ENCODE measurements at places on chromosomes 3 and 15.

- DNase-seq = no peak
These were observed 84.9 kb upstream of the ACP3 start for GRCh38 chr3:132232231-132232792.

GRCh38 chr3:129016356-129016719 is 15.2 kb downstream of the EFCC1 start:
- DNase-seq = peak; percentile 81

DNA sequence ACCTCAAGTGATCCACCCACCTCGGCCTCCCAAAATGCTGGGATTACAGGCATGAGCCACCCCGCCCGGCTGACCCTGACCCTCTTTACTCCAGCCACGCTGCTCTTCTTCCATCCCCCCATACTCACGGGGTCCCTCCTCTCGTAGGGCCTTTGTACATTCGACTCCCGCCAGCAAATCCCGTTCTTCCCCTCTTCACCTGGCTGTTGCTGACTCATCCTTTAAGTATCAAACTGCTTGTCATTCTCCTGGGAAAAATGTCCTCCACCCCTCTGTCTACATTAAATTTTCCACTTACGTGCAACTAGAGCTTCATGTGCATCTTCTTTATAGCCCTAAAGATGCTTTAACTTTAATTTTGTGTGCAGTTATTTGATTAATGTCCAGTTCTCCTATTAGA is 203.1 kb downstream of the OPA1 start:
- DNase-seq = no peak

DNA sequence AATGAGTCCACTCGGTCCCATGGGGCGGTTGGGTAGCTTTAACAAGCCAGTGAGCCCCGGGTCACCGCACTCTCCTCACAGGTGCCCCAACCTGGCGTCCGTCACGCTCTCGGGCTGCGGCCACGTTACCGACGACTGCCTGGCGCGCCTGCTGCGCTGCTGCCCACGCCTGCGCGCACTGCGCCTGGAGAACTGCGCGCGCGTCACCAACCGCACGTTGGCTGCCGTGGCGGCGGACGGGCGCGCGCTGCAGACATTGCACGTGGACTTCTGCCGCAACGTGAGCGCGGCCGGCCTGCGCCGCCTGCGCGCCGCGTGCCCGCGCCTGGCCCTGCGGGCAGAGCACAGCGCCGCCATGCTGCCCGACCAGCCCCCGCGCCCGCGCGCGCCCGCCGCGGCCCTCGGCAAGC is 3.4 kb downstream of the FBXL22 start:
- peak; percentile 90 for DNase-seq

GRCh38 chr15:74406517-74406916 is 27.2 kb downstream of the SEMA7A start:
- DNase-seq = no peak

DNA sequence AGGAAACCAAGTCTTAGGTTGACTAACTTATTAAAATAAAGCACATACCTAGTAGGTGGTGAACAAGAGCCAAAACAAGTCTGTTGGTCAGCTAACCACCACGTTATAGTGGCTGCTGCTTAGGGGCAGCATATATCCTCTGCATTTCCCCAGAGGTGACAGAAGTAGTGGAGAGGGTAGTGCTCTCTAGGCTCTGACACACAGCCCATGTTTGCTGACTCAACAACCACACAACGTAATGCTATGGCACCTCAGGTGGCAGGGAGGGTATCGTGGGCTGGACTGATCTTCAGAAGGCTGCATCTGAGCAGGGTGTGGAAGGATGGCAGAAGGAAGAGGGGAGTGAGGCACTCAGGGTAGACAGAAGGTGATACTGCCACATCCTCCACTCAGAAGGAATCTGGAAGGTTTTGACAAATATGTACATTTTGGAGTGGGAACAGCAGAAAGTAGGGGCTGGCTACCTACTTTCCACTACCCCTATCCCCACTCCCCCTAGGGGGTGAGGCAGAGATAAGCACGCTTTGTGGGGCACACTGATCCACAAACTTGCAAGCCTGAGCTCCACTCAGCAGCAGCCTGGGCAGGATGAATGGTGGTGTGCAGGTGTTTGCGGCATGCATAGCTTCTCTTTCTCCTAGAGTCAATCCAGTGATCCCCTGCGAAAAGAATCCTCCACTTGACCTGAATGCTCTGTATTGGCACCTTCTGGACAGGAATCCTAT is 178.1 kb downstream of the RORA start:
- no peak for DNase-seq

- no peak for DNase-seq
These were observed 189.4 kb downstream of the WNT5A start for GRCh38 chr3:55297706-55298105.

- no peak for DNase-seq
These were observed 201.7 kb downstream of the MEIS2 start for GRCh38 chr15:36898536-36899126.

DNA sequence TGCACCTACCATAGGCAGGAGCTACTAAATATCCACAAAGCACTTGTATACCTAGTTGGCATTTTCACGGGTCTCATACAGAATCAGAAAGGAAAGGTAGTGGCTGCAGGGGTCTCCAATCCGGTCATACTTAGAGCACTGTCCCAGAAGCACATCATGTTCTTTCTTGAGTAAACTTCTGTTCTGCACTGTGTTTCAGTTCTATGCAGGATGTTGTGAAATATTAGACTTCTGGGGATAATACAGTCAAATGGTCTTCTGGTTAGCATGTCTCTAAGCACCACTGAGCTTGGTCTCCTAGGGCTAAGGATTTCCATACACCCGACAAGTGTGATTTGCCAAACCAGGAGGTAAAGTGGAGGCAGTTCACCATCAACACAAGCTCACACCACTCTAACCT is 27.9 kb downstream of the MINDY4B start:
- DNase-seq = no peak

DNA sequence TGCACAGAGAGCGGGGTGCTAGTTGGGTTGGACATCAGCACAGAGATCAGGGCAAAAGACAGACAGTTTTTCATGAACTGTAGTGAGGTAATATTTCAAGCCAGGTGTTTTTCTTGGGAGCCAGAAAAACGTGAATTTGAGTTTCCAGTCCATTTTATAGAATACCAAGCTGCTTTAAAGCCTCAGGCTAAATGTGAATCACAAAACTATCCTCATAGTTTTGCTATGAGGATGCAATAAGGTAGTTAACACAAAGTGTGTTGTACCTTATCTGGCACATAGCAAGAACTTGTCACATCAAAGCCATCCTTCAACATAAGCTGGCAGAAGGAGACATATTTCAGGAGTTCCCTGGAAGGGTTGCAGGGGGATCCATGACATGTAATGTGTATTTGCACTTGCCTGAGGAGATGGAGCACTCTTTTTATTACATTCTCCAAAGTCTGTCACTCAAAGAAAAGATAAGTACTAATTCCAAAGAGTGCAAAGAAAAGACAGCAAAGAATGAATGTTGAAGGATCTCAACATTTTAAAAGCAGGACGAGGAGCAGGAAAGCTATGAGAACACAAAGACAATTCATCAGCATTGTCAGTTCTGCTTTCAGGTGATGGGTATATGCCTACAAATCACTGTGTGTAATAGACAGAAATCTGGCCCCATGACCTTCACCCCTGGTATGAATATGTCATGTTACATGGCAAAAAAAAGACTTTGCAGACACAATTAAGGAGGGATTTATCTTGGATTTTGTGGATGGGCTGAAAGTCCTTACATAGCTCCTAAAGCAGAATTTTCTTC is 1046.4 kb downstream of the NTRK3 start:
- DNase-seq = no peak

- no peak for DNase-seq
These were observed 348.8 kb upstream of the DCBLD2 start for GRCh38 chr3:99250272-99250671.

DNA sequence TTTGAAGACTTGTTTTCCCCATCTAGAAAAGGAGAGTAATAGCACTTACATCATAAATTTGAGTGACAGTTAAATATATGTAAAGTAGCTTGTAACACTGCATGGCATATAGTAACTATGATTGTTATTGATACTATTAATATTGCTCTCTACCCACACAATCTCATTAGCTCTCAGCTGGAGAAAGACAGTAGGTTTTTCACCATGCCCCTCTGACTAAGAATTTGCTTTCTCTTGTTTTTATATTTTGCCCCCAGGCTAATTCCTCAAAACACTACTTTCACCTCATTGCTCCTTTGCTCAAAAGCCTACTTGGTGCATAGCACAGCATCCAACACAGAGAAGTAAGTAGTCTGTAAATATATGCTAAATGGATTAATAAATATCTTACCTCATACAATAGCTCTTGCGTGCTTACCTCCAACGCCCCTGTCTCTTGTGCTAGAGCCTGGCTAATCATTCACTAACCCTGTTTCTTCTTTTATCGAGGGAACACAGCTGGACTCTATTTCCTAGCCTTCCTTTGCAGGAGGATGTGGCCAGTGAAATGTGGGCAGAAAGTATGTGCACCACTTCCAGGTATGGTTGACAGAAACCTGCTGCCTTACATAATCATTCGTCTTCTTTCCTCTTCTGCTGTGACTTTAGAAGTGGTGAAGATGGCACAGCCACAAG is 190.0 kb downstream of the PLCH1 start:
- peak; percentile 70 for DNase-seq

- DNase-seq = no peak
These were observed 25.9 kb upstream of the SPRED1 start for GRCh38 chr15:38226608-38227266.

- DNase-seq = no peak
These were observed 392.2 kb downstream of the KCNH8 start for GRCh38 chr3:19540464-19540863.

- DNase-seq = no peak
These were observed 221.7 kb upstream of the TMC3 start for GRCh38 chr15:81595752-81596151.

GRCh38 chr3:156390846-156391245 is 164.1 kb downstream of the SSR3 start:
- no peak for DNase-seq

DNA sequence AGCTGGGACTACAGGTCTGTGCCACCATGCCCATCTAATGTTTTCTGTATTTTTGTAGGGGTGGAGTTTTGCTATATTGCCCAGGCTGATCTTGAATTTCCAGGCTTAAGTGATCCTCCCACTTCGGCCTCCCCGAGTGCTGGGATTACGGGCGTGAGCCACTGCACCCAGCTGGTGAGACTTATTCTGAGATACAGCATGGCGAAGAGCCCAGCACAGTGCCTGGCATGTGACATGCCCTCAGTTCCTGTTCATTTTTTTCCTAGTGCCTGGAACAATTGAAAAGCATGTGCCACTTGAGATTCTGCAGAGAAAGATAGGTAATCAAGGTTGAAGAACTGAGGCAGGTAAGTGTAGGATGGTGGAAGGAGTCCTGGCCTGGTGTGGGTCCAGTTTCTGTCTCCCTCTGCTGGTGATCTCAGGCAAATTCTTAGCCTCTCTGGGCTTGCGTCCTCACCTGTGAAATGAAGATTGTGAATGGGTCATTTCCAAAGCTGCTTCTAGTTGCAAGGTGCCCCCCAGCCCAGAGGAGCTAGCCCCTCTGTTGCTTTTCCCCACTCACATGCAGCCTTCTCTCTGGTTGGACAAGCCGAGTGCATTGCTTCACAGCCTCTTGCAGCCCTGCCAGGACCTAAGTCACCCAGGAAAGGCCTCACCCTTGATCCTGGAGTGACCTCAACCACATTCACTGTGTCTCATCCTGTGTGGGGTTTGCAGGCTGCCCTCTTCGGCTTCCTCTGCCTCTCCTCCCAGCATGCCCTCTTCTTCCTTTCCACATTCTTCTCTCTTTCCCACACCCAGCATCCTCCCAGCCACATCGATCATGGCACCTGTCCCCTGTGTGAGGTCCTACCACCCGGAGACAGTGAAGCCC is 4.3 kb upstream of the RHCG start:
- DNase-seq = no peak

DNA sequence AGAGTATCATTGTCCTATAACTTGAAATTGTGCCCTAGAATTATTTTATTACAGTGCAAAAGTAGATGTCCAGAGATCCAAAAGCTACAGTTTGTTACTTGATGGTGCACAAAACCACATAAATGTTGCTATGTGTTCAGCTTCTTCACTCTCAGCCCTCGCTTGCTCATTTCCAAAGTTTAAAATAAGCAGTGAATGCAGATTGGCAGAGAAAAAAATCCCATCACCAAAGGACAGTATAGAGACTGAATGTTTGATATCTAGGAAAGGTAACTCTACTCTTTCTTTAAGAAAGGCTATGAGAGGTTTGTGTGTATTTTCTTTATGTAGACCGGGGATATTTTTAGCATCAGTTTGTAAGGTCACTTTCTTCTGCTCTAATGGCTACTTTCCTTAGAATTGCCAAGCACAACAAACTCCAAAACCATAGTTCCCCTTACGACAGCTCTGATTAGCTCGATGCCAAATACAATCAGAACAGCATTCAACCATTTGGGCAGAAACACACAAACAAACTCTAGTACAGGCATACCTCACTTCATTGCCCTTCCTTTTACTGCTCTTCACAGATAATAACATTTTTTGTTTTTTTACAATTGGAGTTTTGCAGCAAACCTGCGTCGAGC is 164.1 kb upstream of the CCDC54 start:
- no peak for DNase-seq

GRCh38 chr3:11555211-11555782 is 88.4 kb downstream of the VGLL4 start:
- no peak for DNase-seq

GRCh38 chr15:51775967-51776816 is 24.8 kb downstream of the TMOD2 start:
- peak; percentile 64 for DNase-seq

DNA sequence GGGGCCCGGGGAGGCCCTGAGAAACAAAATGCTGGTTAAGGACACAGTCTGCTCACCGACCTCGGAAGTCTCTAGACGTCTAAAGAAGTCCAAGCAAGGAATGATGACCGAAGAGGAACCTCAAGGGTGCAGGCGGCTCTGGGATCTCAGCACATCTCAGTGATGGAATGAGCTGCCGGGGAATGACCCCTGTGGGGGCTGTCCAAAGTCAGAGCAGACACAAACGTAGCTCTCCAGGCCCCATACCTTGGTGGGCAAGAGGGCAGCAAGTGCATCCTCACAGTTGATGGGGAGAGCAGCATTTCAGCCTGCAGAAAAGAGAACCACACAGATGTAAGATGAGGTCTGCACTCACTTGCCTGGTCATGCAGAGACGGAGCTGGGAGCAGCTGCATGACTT is 129.1 kb downstream of the IGF1R start:
- no peak for DNase-seq

GRCh38 chr3:15498431-15499214 is 22.9 kb downstream of the COLQ start:
- no peak for DNase-seq

DNA sequence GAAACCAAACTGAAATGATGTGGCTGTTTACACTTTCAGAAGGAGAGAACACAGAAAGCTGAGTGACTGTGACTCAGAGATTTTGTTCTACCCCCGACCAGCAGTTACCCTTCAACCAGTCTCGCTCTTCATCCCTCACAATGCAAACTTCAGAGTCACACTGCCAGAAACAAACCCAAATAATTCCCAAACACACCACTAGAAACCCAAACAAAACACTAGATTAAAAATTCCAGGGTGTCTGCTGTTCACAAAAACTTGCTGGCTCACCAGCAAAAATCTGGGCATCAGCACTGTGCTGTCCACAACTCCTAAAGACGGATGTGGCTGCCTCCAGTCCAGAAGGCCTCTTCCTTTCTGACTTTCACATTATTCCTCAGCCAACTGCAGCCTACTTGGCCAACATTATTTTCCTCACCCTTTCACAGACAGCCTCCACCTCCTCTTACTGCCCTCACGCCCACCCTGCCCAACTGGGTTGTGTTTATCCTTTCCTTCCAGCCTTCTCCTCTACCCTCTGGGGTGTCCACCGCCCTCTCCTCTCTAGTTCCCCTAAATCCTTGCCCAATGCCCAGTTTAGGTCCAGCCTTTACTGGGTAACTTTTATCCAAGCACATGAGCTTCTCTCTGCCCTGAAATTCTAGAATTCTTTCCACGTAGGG is 71.4 kb downstream of the MECOM start:
- no peak for DNase-seq
